HFFc6 (cell line): ENCODE measurements at places on chromosomes 11 and 22. TPM values are rescaled to one million over a fixed set of nuclear protein-coding genes. Genes with fewer than 3 reads are reported as not detected.

The RIMBP3B gene
- total RNA-seq: 0.35 to 0.56 TPM (median 0.45 TPM) in 3 replicates

DNA sequence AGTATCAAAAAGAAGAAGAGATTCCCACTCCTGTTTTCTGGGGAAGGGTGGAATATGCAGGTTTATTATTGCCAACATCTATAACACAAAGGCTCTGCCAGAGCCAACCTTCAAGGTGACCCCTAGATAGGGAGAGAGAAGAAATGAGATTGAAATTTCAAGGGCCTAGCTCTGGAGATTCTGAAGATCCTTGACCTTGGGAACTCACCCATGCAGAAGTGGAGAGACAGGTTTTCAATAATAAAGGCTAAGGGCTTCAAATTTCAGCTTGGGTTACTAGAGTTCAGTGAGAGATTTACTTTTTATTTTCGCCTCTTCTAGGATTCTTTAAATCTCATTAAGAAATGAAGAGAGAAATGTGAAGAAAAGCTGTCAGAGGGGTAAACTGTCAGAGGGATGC lies 98.4 kb downstream of the CD44 start:
- peak overlapping the region; percentile 90 for H3K27ac ChIP-seq
- DNase-seq: no peak
- H3K27me3 ChIP-seq: peaks cover 18% of the 10 kb centered on the region
- peaks cover 75% of the 10 kb centered on the region for H3K4me1 ChIP-seq

DNA sequence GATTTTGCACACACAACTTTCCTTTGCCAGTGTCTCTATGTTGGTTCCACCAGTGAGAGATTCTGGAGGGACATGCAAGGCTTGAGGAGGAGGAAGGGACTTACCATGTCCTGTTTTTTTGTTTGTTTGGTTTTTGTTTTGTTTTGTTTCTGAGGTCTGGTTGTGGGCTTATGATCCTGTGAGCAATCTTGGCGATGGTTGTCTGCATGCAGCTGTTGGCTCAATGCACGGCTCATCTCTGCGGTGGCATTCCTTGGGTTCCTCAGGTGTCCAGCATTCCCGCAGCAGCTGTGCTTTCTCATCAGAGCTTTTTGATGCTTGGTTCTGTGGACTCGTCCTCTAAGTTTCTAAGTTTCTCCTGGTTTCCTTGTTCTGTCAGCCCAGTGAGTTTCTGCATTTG lies 4.8 kb upstream of the NNMT start:
- H3K27me3 ChIP-seq: no peaks in the 10 kb centered on the region
- no peak overlapping the region for H3K4me3 ChIP-seq
- no peak for DNase-seq
- peaks cover 23% of the 10 kb centered on the region for H3K36me3 ChIP-seq
- peaks cover 75% of the 10 kb centered on the region for H3K4me1 ChIP-seq

GRCh38 chr11:35584321-35584720 lies 33.9 kb upstream of the FJX1 start:
- peaks cover 95% of the 10 kb centered on the region for H3K4me1 ChIP-seq
- H3K27me3 ChIP-seq: peaks cover 2% of the 10 kb centered on the region; the same call in 1 of the 2 replicates
- peak; percentile 82 for DNase-seq
- peak overlapping the region; percentile 70 for H3K4me3 ChIP-seq
- no peaks in the 10 kb centered on the region for H3K36me3 ChIP-seq
- peak overlapping the region; percentile 94 for H3K27ac ChIP-seq

DNA sequence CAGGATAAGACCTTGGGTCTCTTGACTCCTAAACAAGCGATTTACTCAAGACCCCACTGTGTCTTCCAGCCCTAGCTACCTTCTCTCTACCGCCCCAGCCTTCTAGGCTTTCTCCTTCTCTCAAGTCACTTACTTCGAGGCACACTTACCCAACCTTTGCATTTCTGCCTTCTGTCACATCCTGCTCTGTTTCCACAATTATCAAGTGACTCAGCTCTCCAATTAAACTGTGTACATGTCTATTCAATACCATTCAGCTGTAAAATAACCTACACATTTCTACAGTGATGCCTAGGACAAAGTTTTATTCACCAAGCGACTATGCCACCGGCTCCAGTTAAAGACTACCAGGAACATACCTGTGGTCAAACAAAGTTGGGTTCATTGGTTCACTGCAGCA lies 69.0 kb downstream of the LARGE1 start:
- H3K4me3 ChIP-seq: no peak overlapping the region
- peak; percentile 6 for DNase-seq
- no peaks in the 10 kb centered on the region; the same call in 1 of the 2 replicates for H3K27me3 ChIP-seq
- peaks cover 5% of the 10 kb centered on the region; the same call in 1 of the 2 replicates for H3K36me3 ChIP-seq
- H3K27ac ChIP-seq: peak overlapping the region; percentile 3; the same call in 1 of the 2 replicates

DNA sequence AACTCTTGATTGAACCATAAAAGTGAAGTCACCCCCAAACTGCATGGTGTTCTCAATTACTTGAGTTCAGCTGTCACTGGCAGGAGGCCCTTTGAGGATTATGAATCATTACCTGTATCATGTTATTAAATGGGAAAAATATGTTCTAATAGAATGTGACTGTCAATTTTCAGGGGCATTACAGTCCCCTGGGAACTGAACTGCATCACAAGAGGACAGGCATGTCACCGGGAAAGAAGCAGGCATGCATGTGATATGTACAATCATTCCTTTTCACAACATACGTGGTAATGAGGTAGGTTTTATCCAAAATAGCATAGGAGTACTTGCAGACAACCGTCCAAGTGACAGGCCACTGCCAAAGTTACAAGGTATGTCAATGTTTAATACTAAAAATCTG lies 165.8 kb downstream of the MAML2 start:
- H3K36me3 ChIP-seq: peaks cover 49% of the 10 kb centered on the region
- peaks cover 42% of the 10 kb centered on the region for H3K4me1 ChIP-seq
- no peak overlapping the region for H3K4me3 ChIP-seq
- H3K27me3 ChIP-seq: peaks cover 3% of the 10 kb centered on the region; the same call in 1 of the 2 replicates
